ENCODE measurements at places on chromosomes 11 and 22.

- no peak for DNase-seq
Measured at GRCh38 chr11:118312328-118312727, 7.8 kb downstream of the CD3E start.

DNA sequence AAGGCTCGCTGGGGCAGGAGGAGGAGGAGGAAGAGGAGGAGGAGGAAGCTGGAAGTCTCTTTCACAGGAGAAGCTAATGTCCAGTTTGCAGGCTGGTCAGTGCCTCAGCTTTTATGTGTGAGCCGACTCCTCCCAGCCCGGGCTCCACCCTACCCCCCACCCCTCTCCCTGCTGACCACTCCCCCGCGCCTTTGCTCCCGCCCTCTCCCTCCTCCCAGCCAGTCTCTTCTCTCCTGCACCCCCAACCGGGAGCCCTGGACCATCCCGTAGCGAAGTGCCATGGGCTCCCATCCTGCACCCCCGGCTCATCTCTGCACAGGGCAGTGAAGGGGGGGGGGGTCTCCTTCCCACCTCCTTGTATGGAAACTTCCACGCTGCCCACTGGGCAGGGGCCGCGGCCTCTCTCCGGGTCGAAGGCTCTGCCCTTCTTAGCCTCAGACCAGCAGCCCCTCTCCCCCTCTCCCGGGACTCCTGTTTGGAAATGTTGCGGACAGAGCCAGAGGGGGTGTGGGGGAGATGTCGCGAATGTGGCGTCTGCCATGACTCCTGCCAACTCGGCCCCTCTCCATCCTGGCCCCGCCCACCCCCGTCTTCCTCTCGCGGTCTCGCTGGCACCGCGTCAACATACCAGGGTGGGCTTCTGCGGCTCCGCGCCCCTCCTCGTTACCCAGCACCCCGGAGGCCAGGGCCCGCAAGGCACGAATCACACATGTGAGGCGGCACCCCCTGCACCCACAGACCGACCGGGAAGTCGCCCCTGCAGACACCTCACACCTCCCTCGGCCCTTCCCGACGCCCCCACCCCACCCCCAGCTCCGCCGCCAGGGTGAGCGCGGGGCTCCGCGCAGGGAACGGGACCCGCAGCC lies 1.8 kb downstream of the IGF2 start:
- DNase-seq: no peak

- DNase-seq: no peak
Measured at GRCh38 chr11:5242208-5242607, 7.4 kb downstream of the HBG1 start.

GRCh38 chr11:65653229-65654225 lies 9.2 kb downstream of the RELA start:
- no peak for DNase-seq

- no peak for DNase-seq
Measured at GRCh38 chr11:35974882-35975589, 31.2 kb downstream of the LDLRAD3 start.

- DNase-seq: no peak
Measured at GRCh38 chr22:34645375-34645774, 420.6 kb upstream of the ISX start.

GRCh38 chr11:22786475-22786874 lies 43.1 kb downstream of the SVIP start:
- no peak for DNase-seq

- no peak for DNase-seq
Measured at GRCh38 chr11:103228807-103229206, 119.6 kb downstream of the DYNC2H1 start.

DNA sequence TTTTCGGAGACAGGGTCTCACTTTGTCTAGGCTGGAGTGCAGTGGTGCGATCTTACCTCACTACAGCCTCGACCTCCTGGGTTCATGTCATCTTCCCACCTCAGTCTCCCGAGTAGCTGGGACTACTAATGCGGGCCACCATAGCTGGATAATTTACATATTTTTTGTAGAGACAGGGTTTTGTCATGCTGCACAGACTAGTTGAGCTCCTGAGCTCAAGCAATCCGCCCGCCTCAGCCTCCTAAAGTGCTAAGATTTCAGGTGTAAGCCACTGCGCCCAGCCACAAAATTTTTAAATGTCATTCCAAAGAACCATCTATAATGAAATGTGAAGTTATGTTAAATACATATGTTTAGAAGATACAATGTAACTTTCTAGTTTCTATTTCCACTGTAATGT lies 4747.7 kb upstream of the OR11H1 start:
- DNase-seq: no peak

- no peak for DNase-seq
Measured at GRCh38 chr11:97722065-97722464, 1298.7 kb upstream of the CNTN5 start.

- no peak for DNase-seq
Measured at GRCh38 chr11:104163100-104164027, 583 bp downstream of the PDGFD start.

DNA sequence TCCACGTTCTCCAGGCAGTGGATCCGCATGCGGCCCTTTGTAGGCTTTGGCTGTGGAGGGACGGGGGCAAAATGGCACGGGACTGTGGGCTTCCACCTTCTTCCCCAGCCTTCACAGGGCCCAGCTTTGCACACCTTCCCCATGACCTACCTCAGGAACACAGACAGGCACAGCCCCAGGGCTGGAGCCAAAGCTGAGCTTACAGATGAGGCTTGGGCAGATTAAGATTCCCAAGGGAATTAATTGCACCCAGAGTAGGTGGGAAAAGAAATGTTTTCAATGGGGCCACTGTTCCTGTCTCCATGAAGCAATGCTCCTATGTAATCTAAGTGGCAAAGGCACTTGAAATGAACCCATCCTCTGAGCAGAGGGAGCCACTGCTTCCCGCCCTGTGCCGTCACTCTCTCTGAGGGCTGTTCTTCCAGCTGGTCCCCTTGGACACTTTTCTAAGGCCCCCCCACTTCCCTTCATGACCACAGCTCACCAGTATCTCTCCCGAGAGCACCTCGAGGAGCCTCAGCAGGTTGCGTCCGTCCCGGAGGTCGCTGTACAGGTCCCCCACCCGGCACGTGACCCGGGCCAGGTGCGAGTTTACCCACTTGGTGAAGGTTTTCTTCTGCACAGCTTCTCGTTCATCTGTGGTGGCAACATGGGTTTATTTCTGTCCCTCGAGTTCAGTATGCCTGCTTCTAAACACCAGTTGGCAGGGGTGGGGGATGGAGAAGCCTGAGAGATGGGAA lies 13.5 kb downstream of the SPTBN2 start:
- DNase-seq: no peak

- no peak for DNase-seq
Measured at GRCh38 chr22:31488988-31489617, 539 bp downstream of the EIF4ENIF1 start.

GRCh38 chr11:50394017-50394416 lies 361.3 kb downstream of the OR4C45 start:
- no peak for DNase-seq

GRCh38 chr11:18578975-18579598 lies 9.4 kb downstream of the UEVLD start:
- no peak for DNase-seq

GRCh38 chr11:118436639-118437207 lies 431 bp downstream of the KMT2A start:
- DNase-seq: peak; percentile 21

DNA sequence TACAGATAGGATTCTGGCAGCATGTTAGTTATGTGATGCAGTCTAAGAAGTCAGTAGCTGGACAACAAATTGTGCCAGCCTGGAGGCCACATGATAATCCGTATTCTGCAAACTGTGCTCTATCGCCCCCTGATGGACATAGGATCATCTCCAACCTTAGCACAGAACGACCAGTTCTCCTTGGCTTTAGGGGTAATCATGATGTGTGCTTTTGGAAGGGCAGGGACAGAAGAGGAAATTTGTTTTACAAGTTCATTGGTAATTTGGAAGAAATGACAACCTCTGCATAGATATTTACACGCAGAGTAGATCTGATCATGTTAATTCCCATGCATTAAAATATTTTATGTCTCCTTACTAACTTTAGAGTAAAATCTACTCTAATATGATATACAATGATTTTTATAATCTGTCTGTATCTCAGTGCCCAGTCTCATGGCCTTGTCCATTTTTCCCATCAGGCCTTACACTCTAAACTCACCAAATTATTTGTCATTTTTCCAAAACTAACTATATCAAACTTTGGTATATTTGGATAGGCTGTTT lies 12.1 kb downstream of the OR10D3 start:
- peak; percentile 15 for DNase-seq

GRCh38 chr22:38471237-38471636 lies 3.3 kb downstream of the KDELR3 start:
- no peak for DNase-seq

DNA sequence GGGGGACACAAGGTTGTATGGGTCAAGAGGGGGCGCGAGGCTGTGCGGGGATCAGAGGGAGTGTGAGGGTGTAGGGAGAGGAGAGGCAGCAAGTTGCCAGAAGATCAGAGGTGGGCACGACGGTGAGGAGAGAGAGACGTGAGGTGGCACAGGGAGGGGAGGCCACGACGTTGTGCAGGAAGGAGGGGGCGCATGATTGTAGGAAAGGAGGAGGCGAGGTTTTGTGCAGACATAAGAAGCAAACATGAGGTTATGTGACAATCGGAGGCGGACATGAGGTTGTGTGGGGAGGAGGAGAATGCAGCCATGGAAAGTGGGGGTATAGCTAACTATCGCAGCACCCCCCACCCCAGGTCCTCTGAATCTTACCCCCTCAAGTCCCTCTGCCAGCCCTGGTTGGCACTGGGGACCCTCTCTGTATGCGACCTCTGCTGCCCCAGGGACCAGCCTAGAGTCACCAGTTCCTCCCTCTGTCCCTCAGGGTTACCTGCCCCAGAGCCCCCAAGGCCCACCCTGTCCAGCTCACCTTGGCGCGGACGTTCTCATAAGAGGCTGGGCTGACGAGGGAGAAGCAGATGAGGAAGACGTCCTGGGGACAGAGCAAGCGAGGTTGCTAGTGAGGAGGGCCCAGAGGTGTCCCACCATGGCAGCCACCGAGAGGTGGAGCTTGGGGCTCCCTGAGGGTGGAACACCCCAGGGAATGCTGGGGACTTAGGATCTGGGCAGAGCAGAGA lies 12.5 kb downstream of the RAC2 start:
- no peak for DNase-seq

DNA sequence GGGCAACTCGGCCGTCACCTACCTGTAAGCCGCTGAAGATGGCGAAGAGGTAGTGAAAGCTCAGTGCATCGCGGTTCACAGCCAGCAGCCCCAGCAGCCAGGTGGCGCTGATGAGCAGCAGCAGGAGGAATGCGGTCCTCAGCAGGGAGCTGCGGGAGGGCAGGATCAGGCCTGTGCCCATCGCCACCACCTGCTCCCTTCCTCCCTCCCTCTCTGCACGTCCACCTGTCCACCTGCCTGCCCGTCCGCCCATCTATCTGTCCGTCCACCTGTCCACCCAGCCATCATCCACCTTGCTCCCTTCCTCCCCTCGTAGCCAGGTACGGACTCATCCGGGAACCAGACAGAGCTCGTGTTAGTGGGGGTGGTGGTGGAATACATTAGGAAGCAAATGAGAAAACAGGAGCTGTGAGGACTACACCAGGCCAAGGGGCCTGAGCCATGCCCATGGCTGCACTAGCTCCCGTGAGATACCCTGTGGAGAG lies 32.2 kb downstream of the TRMU start:
- DNase-seq: peak; percentile 48

DNA sequence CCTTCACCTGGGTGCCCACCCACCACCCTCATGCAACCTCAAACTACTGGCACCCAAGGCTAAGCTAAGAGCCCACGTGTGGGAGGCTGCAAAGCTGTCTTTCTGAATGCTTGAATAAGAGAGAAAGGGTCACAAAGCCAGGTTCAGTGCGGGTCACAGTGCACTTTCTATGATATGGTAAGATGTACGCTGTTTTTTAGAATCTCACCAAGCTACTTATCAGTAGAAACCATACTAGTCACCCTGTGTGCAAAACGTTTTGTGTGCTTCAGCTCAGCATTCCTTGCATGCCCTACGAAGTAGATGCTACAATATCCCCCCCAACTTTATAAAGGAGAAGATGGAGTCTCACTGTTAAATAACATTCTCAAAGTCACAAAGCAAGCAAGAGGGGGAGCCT lies 14.9 kb downstream of the P2RX3 start:
- no peak for DNase-seq

DNA sequence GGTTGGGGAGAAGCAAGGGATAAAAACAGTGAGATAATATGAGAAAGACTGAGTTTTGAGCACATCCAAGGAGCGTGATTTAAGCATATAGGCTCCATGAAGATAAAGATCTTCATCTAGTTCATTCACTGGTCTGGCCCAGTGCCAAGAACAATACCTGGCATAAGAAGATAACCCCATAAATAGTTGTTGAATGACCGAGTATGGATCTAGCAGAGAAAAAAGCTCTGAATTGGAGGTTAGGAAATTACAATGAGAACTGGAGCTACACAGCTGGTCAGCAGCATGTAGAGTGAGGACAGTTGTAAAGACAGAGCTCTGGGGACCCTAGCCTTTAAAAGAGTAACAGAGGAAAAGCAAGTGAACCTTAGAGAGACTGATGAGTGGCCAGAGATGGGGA lies 33.0 kb upstream of the PAK1 start:
- no peak for DNase-seq

GRCh38 chr11:126630893-126631798 lies 275.7 kb downstream of the ST3GAL4 start:
- no peak for DNase-seq

DNA sequence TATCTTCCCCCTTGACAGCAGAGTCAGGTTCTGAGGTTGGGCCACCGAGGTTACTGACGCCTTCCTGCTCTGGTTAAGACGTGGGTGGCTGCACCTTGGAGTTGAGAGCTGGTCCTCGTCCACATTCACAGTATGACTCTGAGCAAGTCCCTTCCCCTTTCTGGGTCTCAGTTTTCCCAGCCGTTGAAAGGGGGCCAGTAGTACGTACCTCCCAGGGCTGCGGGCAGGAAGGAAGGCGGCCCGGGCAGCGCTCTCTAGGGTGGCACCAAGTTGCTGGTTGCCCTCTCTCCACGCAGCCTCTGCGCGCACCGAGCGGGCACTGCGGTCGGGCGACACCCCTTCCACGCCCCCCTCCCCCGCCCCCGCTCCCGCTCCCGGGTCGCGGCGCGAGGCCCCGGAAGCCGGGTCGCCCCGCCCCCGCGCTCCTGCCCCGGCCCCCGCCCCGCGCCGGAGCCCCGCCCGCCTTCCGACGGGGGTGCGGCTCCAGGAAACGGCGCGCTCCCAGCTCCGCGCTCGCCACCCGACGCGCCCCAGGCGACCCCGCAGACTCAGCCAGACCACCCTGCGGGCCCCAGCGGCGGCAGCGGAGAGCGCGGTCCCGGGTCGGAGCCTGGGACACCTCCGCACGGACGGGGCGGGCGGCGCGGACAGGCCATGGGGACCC lies at the start of gene EHBP1L1:
Gene EHBP1L1, plus strand, starts transcription at position 486 of the 664 bp plus-strand sequence. CDS start 250 bp downstream, outside the sequence.
- DNase-seq: no peak

DNA sequence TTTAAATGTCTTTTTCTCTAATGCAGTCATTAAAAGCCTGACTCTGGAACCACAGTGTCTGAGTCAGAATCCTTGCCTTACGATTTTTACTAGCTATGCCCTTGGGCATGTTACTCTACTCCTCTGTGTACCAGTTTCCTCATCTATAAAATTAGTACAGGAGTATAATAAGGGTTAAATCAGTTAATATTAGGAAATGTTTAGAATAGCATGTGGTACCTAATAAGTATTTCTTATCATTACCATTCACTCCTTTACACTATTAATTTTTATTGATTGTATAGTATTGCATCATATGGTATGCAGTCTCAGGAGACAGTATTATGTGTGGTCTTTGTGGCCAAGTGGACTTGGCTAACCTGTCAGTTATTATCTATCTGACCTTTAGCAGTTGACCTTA lies 68.2 kb downstream of the METTL15 start:
- DNase-seq: no peak
